ENCODE measurements at places on chromosomes 13 and 19.

GRCh38 chr19:10112895-10113591, 1.6 kb downstream of the P2RY11 start:
- no peak for DNase-seq

DNA sequence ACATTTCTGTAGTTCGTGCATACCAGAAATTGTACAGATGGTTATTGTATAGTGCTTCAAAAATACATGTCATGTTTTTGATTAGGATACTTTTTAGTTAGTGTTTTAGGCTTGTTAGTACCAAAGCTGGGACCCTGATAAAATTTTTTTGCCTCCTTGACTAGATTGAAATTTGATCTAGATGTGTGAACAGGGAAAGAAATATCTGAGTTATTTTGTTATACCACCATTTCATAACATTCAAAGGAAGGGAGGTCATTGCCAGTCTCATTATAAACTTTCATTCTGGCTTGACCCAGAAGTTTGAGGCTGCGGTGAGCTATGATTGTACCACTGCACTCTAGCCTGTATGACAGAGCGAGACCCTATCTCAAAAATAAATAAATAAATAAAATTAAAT, 9.0 kb downstream of the LMO7 start:
- DNase-seq, result no peak

DNA sequence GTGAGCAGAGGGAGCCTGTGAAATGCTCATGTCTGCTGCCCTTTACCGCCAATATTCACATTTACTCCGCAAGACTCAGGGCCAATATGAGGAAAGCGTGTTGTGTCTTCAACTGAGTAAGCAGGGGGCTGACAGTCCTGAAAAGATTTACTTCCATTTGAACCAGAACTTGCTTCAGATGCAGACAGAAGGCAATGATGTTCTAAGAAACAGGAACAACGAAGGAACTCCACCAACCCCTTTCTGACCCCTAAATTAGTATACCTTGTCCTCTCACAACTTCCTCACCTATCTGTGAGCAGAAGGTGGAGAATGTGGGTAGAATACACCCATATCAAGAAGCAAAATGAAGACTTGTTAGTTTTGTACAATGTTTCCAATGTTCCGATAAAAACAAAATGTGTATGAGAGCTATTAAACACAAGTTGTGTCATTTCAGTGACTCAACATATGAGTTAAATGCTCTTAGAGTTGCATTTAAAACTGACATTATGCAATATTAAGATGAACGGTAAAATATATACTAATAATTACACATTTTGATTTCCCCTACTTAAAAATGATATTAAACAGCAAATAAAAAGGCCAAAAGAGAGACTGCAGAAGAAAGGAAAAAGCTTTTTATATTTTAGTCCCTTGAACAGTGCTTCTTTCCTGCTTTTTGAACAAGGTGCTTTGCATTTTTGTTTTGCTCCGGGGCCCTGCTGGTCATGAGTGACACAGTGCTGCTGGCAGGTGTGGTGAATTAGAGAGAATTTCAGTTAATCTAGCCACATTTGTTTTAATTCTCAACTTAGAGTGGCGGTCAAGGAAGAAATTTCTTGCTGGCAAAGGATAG, 16.0 kb downstream of the TMEM272 start:
- DNase-seq, result no peak

DNA sequence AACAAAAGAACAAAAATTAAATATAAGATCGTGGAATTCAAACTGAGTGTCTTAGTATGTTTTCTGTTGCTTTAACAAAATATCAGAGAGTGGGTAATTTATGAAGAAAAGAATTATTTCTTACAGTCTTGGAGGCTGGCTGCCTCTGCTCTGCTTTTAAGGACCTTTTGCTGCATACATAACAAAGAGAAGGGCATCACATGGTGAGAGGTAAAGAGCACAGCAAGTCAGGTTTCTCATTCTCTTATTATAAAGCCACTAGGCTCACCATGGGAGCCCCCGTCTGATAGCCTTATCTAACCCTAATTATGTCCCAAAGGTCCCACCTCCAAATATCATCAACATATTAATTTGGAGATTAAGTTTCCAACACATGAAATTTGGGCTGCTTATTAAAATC, 231.3 kb downstream of the SLITRK6 start:
- DNase-seq, result no peak

GRCh38 chr19:51690454-51691073, 2.6 kb upstream of the SPACA6 start:
- peak; percentile 35 for DNase-seq

GRCh38 chr19:57103573-57104277, 16.1 kb upstream of the USP29 start:
- DNase-seq, result peak; percentile 18

DNA sequence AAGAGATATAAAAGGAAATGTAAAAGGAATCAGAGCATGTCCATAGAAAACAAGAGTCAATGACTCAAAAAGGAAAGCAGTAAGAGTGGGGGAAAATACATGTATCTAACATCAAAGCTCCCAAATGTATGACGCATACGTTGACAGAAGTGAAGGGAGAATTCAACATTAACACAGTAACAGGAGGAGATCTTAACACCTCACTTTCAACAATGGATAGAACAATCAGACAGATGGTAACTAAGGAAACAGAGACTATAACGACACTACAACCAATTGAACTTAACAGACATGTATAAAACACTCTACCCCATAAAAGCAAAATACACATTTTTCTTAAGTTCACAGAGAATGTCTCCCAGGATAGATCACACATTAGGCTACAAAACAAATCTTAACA, 774.8 kb upstream of the ARGLU1 start:
- DNase-seq, result no peak

GRCh38 chr13:63190219-63190618, 1774.6 kb upstream of the PCDH20 start:
- no peak for DNase-seq

- no peak for DNase-seq
These were observed 65.2 kb upstream of the ZNF599 start for GRCh38 chr19:34838248-34838647.

DNA sequence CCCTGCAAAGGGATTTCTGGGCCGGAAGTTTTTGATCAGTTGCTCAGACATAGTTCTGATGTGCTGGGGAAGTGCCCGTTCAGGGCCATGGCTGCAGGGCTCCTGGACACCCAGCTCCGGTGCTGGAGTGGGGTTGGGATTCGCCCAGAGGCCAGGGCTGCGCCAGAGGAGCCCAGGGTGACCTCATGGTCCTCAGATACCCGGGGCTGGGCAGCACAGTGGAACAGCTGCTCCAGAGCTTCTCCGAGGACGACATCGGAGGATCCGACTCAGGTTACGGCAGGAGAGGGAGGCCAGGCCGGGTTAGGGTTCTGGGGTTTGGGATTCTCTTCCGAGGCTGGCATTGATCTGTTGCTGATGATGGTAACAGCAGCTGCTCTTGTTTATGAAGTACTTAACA, 20.9 kb downstream of the CARM1 start:
- DNase-seq, result no peak

- no peak for DNase-seq
These were observed 13.3 kb downstream of the USP12 start for GRCh38 chr13:27158335-27158734.

- DNase-seq, result no peak
These were observed 148.8 kb upstream of the SLITRK1 start for GRCh38 chr13:84031120-84031519.

GRCh38 chr19:3780786-3781304, 5.3 kb downstream of the MATK start:
- no peak for DNase-seq

GRCh38 chr13:50208826-50209335, 193.6 kb downstream of the KCNRG start:
- peak; percentile 10 for DNase-seq

GRCh38 chr19:7177926-7178325, 108.4 kb downstream of the ZNF557 start:
- DNase-seq, result no peak
